ENCODE measurements at places on chromosomes 16 and 17.

DNA sequence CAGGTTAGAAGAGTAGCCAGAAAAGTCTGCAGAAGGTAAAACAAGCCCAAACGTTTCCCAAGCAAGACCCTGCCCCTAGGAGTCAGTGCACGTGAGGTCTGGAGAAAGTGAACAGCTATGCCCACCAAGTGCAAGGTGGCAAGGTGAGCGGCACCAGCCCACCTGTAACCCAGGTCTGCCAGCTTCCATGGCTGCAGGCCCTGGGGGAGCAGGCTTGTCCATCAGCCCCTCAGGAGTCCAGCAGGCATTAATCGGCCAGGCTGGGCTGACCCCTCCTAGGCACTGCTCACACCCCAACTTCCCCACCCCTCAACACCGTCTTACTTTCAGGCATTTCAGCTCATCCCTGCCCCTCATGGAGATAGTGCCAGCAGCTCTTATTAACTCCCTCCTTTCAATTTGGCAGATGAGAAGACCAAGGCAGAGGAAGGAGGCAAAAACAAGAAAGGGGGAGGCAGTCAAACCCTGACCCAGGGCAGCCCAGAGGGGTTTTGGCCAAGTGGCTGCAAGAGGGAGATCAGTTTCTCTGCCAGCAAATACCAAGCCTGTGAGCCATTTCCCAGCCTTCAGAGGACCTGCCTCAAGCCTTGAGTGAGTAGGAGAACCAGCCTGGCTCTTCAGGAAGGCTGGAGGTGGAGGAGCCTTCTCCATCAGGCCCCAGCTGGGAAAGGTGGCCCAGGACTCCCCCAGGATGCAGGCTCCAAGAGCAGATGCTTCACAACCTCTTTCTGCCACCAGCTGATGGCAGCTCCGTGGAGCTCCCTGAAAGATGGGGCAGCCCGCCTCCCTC is 14.7 kb downstream of the BEAN1 start:
- DNase-seq, result no peak

- DNase-seq, result no peak
These were observed 7.7 kb downstream of the PSMD7 start for GRCh38 chr16:74304164-74304834.

DNA sequence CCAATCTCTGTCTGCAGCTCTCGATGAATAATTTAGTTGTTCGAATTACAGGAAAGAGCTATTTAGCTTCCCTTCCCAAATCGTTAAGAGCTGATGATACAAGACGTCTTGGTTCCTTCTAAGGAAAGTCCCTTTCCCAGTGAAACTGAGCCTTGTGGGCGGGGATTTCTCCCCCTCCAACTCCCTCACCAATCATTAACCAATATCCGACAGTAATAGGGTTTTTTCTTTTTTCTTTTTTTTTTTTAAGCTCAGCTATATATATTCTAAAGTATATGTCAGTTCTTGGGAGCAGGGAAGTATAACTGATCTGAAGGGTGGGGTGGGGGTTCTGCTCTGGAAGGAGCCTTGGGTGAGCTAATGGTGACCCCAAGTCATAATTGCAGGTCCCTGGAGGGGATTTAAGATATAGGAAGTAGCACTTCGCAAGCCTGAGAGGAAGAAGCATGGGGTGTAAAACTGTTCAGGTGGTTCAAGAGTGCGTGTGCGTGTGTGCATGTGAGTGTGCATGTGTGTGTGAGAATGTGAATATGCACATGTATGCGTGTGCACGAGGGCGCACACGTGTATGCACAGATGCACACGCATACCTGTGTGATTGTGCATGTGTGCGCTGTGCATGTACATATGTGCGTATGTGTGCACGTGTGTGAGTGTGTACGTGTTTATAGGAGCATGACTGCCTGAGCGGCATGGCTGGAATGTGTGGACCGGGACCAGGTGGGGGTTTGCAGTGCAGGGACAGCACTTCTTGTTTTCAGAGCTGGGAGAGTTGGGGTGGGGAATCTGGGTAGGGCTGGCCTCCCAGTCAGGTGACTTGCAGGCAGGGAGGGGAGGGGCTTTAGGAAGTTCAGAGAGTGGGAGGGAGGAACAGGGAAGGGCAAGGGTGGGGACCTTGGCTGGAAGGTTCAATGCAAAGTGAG is 42.7 kb downstream of the SOCS3 start:
- DNase-seq, result no peak

- no peak for DNase-seq
These were observed 25.4 kb upstream of the HELZ start for GRCh38 chr17:67270416-67270815.

GRCh38 chr16:77780378-77780837 is 8.0 kb upstream of the VAT1L start:
- no peak for DNase-seq

- DNase-seq, result no peak
These were observed 75.5 kb upstream of the IRX6 start for GRCh38 chr16:55248494-55248893.

GRCh38 chr17:78038748-78039288 is 80.3 kb downstream of the TNRC6C start:
- DNase-seq, result no peak

GRCh38 chr17:17990282-17990681 is 17.6 kb downstream of the DRC3 start:
- DNase-seq, result no peak

DNA sequence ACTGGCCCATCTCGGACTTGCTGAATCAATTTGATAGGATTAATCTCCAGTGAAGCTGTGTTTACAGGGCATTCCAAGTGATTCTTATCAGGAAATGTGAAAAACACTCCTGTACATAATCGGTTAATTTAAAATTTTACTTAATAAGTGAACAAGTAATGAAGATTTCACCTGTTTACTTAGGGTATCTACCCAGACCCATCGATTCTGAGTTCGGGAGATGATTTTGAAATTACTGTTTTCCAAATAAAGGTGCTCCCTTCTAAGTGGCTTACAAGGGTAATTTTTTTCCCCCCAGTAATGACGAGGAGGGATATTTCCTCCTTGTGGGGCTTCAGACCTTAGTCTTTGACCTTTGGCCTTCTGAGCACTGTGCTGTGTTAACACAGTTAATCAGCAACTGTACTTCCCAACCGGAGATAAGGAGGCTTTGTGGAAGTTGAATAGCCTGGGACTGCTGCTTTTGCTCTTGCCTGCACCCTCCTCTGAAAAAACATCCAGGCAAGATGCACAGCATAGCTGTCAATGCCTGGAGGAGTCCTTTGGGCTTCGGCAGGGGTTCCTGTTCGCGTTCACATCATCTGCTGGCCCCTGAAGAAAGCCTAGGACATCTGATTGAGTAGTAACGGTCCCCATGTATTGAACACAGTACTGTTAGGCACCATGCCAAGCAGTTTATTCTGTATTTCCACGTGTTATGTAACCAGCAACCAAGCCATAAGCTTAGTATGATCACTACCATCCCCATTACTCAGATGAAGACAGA is 1.8 kb downstream of the FAHD1 start:
- DNase-seq, result no peak

- DNase-seq, result no peak
These were observed 354.3 kb downstream of the C16orf95 start for GRCh38 chr16:86962913-86963312.

DNA sequence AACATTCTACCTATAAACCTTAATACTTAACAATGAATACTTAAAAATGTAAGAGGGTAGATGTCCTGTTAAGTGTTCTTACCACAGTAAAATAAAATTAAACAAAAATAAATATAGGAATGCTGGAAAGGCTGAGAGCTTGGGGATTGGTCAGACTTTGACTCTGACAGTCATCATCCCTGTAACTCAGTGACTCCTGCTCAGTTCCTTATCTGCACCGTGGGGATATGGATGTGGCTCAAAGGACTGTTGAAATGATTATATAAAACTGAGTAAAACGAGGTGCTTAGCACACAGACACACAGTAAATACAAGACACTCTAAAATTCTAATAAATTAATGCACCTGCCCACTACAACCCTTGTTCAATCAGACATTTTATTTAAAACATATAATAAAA is 338.6 kb downstream of the TMEM114 start:
- DNase-seq, result no peak

- DNase-seq, result peak; percentile 3
These were observed 356.2 kb downstream of the SEC14L1 start for GRCh38 chr17:77496831-77497577.

GRCh38 chr17:2542456-2542855 is 30.8 kb upstream of the METTL16 start:
- DNase-seq, result no peak

GRCh38 chr16:33059206-33059605 is 134.8 kb upstream of the TP53TG3C start:
- DNase-seq, result no peak

GRCh38 chr17:1379208-1379929 is 20.7 kb downstream of the YWHAE start:
- DNase-seq, result no peak

- DNase-seq, result no peak
These were observed 199.9 kb downstream of the FOXL1 start for GRCh38 chr16:86778108-86778745.

- DNase-seq, result no peak
These were observed 12.4 kb downstream of the MRPL27 start for GRCh38 chr17:50360486-50361115.

- DNase-seq, result no peak
These were observed 3.0 kb downstream of the RHBDF2 start for GRCh38 chr17:76497979-76498875.

DNA sequence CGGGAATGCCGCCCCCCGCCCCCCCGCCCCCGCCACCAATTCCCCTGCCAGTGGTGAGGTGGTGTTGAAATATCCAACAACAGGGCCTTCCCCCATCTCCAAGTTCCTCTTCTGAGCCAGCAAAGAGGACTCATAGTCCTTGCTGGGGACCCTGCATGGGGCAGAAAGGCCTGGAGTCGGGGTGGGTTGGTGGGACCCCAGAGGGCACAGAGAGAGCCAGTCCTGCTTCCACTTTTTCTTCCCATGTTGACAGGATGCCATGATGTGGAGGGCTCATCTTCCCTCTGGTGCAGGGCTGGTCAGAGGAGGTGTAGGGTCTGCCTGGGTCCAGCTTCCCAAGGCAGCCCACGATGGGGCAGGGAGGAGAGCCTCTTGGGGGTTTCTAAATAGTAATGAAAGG is 49.0 kb upstream of the PIK3R6 start:
- no peak for DNase-seq

- DNase-seq, result no peak
These were observed 278.9 kb upstream of the KCNJ16 start for GRCh38 chr17:69796078-69796477.

DNA sequence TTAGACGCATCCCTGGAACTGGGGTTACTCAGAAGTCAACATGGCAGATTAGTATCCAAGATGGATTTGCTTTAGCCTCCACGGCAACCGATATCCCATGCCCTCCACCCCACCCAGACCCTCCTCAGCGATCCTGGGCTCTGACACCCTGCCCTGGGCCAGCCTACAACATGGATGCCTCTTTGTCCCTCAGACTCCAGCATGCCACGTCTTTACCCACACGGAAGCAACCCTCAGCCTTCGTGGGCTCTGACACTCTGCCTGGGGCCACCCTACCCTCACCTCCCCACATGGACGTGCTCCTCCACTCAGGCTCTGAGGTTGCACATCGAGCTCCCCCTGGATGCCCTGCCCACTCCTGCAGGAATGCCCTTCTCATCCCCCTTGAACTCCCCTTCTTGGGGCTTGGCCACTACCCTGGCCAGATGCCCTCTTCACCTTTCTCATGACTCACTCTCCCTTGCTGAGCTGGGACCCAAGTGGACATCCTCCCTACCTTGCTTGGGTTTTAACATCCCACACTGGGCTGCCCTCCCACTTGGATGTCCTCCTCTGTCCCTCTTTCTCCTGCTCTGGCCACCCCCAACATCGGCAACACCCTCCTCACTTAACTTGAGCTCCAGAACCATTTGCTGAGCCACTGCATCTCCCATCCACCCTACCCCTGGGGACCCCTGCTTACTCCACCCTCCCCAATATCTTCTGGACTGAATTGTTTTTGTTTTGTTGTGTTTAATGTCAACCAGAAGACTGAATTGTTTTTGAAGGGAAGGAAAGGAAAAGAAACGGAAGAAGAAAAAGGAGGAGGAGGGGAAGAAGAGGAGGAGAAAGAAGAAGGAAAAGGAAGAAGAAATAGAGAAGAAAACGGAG is 18.3 kb upstream of the TMEM92 start:
- DNase-seq, result no peak

DNA sequence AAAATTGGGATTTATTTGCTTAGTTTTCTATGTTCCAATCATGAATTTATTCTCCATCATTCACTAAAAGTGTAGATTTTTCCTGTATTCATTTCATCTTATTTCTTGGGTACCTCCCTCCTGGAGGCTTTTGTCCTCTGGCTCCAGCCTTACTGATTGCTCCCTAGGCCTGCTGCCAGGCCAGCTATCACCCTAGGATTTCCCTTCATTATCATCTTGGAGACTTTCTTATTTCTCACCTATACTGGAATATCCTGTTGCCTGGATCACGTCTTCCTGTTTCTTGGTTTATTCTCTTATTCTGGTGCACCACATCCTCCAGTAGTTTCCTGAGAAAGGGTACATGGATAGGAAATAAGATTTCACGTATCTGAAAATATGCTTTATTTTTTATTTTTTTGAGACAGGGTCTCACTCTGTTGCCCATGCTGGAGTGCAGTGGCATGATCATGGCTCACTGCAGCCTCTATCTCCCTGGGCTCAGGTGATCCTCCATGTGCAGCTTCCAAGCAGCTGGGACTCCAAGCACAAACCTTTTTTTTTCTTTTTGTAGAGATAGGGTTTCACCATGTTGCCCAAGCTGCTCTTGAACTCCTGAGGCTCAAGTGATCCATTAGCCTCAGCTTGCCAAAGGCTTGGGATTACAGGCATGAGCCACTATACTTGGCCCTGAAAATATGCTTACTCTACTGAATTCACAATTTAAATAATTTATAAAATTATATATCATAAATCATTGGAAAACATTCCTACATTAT is 13.3 kb upstream of the KPNB1 start:
- no peak for DNase-seq

DNA sequence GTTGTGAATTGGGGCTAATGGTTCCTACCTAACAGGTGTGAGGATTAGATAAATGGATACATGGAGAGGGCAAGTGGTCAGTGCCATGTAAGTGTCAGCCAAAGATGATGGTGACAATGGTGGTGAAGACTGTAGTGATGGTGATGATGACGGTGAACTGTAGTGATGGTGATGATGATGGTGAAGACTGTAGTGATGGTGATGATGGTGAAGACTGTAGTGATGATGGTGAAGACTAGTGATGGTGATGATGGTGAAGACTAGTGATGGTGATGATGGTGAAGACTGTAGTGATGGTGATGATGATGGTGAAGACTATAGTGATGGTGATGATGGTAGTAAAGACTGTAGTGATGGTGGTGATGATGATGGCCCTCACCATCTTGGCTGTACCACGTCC is 18.1 kb upstream of the GNG13 start:
- DNase-seq, result no peak

- DNase-seq, result no peak
These were observed 527 bp upstream of the UBE2Z start for GRCh38 chr17:48907713-48908046.

Data from omental fat pad (tissue), 4 donors.